Astrocyte of the hippocampus (primary cell): ENCODE measurements at places on chromosomes 2 and 18.

- DNase-seq: no peak
These were observed 15.8 kb upstream of the CYP1B1 start for GRCh38 chr2:38091760-38092159.

GRCh38 chr2:219119422-219120043 is 41.1 kb downstream of the NHEJ1 start:
- DNase-seq: peak; percentile 83

DNA sequence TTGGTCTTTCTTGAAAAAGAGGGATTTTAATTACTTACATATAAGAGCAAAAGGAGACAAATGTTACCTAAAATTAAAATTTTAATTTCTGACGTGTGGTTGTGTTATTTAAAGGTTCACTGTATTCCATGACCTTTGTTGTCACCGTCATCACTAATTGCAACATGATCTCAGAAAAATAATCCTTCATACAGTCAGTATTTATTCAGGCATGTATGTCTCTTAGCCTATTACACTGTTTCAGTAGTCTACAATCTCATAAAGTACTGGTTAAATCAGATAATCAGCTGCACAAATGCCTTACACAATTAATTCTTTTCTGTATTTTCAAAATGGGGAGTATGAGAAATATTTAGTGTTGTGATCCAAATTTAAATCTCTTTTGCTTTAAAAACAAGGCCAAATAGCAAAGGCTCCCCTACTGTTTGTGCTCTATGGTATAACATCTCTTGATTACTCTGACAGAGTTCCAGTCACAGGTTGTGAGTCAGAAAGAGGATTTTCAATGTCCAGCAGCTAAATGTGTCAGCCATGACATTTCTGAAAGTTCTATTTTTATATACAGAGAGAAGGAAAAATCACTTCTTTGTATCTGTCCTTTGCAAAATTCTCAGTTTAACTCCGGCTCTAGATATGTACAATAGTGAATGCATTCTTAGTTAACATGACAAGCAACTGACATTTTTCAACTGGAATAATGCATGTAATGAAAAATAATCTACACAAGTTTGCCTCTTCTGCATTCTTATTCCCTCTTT is 184.0 kb downstream of the FIGN start:
- DNase-seq: peak; percentile 26

- no peak for DNase-seq
These were observed 288.0 kb upstream of the HDAC4 start for GRCh38 chr2:239688840-239689239.

GRCh38 chr18:44974174-44974573 is 293.5 kb downstream of the SETBP1 start:
- no peak for DNase-seq

DNA sequence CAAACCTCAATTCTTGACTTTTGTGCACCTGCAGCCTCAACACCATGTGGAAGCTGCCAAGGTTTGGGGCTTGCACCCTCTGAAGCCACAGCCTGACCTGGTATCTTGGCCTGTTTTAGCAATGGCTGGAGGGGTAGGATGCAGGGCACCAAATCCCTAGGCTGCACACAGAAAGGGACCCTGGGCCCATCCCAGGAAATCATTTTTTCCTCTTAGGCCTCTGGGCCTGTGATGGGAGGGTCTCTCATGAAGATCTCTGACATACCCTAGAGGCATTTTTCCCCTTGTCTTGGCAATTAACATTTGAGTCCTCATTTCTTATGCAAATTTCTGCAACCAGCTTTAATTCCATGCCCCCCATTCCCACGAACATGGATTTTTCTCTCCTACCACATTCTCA is 10.2 kb downstream of the IL18R1 start:
- DNase-seq: no peak

DNA sequence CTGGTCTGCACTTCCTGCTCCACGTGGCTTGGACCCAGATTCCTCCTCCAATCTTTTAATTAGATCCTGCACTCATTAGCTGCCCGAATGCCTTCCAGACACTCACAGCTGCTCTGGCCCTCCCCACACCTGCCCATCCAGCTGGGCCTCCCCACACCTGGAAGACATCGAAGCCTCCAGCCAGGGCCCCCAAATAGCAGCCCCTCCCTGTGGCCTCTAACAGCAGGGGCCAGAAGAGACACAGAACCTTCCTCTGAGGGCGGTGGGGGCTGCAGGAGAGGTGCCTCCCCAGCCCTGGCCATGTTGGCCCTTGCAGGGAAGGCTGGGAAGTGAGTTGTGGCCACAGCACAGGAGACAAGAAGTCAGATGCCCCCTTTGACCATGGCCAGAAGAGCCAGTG is 252.8 kb downstream of the DYSF start:
- DNase-seq: no peak

DNA sequence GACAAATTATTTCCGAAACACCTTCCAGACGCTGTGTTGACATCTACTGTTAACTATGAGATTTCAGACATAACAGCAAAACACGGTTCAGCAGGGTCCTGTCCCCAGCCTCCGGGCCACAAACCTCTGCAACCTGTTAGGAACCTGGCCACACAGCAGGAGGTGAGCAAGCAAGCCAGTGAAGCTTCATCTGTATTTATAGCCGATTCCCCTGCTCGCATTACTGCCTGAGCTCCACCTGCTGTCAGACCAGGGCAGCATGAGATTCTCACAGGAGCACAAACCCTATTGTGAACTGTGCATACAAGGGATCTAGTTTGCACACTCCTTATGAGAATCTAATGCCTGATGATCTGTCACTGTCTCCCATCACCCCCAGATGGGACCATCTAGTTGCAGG is 31.1 kb downstream of the NDUFA10 start:
- DNase-seq: no peak

- DNase-seq: no peak
These were observed 168.7 kb upstream of the SIX3 start for GRCh38 chr2:44772669-44773378.

DNA sequence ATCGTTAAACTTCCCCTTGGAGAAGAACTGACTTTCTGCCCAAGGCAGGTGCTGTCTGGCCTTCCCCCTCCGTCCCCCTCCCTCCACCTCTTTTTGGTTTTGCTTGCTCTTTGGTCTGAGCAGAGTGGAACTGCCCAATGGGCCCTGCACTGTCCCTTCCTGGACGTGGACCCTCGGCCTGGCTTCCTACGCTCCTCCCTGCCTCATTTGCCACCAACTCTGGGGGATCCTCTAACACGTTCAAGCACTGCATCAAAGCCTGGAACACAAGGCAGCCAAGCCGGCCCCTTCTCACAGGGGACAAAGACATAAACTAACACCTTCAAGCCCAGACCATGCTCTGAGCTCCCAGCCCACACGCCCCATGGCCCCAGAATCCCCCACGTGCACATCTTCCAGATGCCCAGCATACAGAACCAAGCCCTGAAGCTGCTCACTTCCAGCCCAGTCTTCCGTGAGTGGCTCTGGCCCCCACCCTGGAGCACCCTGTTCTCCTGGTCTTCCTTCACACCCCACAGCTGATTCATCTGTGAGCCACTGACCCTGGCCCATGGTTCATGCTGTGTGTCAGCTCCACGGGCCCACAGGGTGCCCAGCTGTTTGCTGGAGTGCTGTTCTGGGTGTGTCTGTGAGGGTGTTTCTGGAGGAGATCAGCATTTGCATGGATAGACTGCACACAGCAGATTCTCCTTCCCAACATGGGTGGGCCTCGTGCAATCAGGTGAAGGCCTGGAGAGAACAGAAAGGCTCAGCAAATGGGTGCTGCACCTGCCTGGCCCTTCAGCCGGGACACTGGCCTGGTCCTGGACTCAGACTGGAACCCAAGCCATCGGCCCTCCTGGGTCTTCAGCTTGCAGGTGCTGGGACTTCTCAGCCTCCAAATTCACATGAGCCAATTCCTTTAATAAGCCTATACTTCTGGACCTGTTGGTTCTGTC is 247.1 kb upstream of the SALL3 start:
- no peak for DNase-seq

GRCh38 chr2:43100362-43100882 is 126.0 kb downstream of the ZFP36L2 start:
- DNase-seq: no peak

DNA sequence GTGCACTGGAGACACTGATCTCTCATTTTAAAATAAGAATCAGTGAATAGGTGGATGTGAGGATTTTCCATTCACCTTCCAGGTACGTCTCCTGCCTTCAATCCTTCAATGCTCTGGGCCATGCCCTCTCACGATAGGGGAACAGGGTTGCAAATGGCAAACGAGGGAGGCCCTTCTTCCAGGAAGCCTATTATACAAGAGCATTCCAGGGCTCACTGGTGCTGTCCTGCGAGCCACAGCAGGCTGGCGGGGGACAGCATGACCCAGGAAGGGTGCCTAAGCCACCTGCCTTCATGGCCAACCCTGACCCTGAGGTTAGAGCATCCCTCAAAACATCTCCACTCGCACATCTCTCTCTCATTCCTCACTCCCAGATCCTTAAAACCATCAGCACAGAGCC is 20.6 kb upstream of the ID2 start:
- DNase-seq: no peak

- no peak for DNase-seq
These were observed 91.6 kb downstream of the DHRS9 start for GRCh38 chr2:169160926-169161481.

DNA sequence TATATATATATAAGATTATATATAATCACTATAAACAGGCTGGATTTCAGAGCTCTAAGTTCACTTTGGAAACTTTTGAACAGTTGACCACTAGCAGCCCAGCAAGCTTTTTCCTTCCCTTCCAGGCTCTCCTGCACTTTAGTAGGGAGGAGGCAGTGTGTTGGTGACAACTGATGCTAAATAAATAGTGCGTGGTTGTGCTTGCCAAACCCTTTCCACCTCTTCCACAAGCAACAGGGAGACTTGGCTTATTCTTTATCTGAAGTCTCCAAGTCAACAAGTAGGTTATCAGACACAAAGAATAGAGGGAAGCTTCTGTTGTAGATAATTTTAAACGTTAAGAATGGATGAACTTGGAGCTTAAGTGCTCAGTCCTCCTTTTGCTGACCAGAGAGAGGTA is 408.2 kb upstream of the HNRNPA3 start:
- no peak for DNase-seq

GRCh38 chr2:128317181-128317898 is 1.3 kb downstream of the HS6ST1 start:
- peak; percentile 30 for DNase-seq
